Body of pancreas (tissue), 4 donors: ENCODE measurements at places on chromosomes 2 and 18. TPM values are rescaled to one million over a fixed set of nuclear protein-coding genes. Genes with fewer than 3 reads are reported as not detected.

Gene FAM98A
- 97.3 TPM for total RNA-seq

Gene CIDEA
- not detected for total RNA-seq

Gene MEP1B
- not detected for total RNA-seq

DNA sequence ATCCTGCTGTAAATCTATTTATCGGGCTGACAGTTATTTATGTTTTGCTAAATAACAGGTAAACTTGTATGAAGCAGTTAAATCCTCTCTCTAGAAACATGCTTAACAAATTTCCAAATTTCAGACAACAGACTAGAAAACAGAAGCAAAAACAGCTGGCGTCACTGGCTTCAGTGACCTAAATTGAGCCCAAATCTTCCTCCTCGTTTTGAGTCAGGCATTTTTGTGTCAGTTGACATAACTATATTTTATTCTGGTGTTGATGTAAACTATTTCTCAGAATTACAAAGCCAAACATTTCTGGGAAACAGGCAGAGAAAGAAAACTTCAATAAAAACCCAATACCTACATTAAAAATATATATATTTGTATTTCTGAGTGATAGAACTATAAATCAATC is 21.7 kb downstream of the RBMS1 start:
- no peak overlapping the region for H3K4me3 ChIP-seq
- H3K4me1 ChIP-seq, result no peaks in the 10 kb centered on the region
- H3K36me3 ChIP-seq, result no peaks in the 10 kb centered on the region
- H3K27ac ChIP-seq, result no peak overlapping the region

GRCh38 chr2:53353135-53354114 is 414.2 kb upstream of the CHAC2 start:
- H3K27ac ChIP-seq, result no peak overlapping the region
- no peaks in the 10 kb centered on the region for H3K36me3 ChIP-seq
- DNase-seq, result no peak
- H3K27me3 ChIP-seq, result no peaks in the 10 kb centered on the region

DNA sequence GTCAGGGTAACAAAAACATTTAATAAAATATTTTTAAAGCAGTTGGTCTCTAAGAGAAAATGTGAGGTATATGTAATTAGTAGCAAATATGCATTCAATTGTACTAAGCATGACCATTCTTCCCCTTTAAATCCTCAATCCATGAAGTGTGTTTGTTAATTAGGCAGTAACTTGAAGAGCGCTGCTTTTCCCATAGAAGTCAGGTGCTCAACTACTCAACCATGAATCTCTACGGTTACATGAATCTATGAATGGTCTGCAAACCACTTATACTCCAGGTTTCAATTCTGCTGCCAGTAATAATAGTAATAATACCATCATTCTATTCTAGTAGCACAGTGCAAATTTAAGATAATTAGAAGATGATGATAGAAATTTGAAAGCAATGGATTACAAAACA is 55.8 kb downstream of the SLC8A1 start:
- H3K4me1 ChIP-seq, result no peaks in the 10 kb centered on the region
- no peaks in the 10 kb centered on the region for H3K36me3 ChIP-seq
- no peak for DNase-seq

GRCh38 chr2:190468814-190469569 is 60.8 kb downstream of the MFSD6 start:
- H3K27me3 ChIP-seq, result no peaks in the 10 kb centered on the region
- H3K27ac ChIP-seq, result peak overlapping the region; percentile 15
- H3K4me1 ChIP-seq, result peaks cover 24% of the 10 kb centered on the region
- H3K4me3 ChIP-seq, result no peak overlapping the region

GRCh38 chr18:78977637-78978348 is 1.8 kb upstream of the SALL3 start:
- H3K4me1 ChIP-seq, result peaks cover 38% of the 10 kb centered on the region
- no peaks in the 10 kb centered on the region for H3K36me3 ChIP-seq
- no peak for DNase-seq

DNA sequence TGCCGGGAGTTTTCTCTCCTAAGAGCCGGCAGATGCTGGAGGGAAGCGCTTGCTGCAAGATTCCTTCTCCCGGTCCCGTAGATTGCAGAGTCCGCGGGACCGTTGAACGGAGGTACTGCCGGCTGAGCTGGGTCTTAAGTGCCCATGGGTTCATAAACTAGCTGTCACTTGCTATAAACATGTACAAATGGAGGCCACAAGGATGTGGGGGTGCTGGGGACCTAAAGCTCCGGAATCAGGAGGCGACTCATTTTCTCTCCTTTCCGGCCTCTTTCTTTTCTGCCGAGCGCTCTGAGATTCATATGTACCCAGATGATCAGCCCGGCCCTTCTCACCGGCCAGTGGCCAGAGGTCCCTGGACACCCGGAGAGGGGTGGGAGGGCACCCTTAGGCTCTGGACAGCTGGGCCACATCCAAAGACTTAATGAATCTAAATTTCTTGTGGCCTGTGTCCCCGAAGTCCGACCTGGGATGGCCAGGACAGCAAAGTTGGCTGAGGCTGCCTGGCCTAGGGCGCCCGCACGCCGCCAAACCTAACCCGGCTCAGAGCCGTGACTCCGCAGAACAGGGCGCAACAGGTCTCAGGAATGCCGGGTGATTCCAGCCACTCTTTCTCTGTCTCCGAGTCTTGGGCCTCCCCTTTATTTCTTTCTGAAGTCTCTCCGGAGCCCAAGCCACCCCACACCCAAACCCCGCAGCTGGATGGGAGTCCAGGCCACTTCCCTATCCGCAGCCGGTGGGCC is 2.4 kb upstream of the PAX3 start:
- no peaks in the 10 kb centered on the region for H3K36me3 ChIP-seq
- H3K4me1 ChIP-seq, result peaks cover 44% of the 10 kb centered on the region
- no peak overlapping the region for H3K27ac ChIP-seq

GRCh38 chr18:44601447-44601846 is 79.2 kb upstream of the SETBP1 start:
- no peak for DNase-seq
- H3K27me3 ChIP-seq, result no peaks in the 10 kb centered on the region
- H3K4me3 ChIP-seq, result no peak overlapping the region
- no peak overlapping the region for H3K27ac ChIP-seq
- peaks cover 14% of the 10 kb centered on the region for H3K4me1 ChIP-seq

DNA sequence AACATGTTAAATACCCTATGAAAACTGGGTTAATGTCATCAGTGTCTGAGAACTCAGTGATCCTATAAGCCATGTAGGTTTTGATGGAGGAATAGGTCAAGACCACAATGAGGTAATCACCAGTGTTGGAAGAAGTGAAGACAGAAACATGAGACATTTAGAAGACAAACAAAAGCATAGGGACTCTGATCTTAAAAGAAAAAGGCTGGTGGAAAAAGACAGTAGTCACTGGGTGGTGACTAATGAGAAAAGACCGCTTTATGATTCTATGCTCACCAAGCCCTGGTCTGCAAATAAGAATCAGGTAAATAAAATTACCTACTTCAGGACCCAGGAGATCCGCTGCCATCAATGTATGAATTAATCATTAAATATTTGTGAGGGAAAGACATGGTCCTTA is 271.9 kb downstream of the GPD2 start:
- H3K36me3 ChIP-seq, result no peaks in the 10 kb centered on the region
- H3K27ac ChIP-seq, result no peak overlapping the region
- no peak for DNase-seq
- no peaks in the 10 kb centered on the region for H3K27me3 ChIP-seq
- H3K4me1 ChIP-seq, result no peaks in the 10 kb centered on the region
- no peak overlapping the region for H3K4me3 ChIP-seq

DNA sequence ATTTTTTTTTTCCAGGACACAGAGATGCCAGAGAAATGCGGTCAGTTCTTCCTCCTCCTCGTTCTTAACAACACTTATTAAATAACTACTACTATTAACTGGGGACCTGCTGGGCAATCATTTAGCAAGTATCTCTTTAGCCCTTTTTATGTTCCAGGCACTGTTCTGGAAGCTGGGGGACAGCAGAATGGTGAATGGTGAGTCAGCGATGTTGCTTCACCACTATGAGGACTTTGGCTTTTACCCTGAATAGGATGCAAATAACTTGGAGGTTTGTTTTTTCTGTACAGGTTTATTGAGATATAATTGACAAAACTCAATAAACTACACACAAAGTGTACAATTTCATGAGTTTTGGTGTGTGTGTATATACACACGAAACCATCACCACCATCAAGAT is 179.9 kb upstream of the MSH6 start:
- no peak overlapping the region for H3K27ac ChIP-seq
- no peak for DNase-seq
- no peaks in the 10 kb centered on the region for H3K36me3 ChIP-seq
- no peaks in the 10 kb centered on the region for H3K4me1 ChIP-seq
- H3K4me3 ChIP-seq, result no peak overlapping the region

DNA sequence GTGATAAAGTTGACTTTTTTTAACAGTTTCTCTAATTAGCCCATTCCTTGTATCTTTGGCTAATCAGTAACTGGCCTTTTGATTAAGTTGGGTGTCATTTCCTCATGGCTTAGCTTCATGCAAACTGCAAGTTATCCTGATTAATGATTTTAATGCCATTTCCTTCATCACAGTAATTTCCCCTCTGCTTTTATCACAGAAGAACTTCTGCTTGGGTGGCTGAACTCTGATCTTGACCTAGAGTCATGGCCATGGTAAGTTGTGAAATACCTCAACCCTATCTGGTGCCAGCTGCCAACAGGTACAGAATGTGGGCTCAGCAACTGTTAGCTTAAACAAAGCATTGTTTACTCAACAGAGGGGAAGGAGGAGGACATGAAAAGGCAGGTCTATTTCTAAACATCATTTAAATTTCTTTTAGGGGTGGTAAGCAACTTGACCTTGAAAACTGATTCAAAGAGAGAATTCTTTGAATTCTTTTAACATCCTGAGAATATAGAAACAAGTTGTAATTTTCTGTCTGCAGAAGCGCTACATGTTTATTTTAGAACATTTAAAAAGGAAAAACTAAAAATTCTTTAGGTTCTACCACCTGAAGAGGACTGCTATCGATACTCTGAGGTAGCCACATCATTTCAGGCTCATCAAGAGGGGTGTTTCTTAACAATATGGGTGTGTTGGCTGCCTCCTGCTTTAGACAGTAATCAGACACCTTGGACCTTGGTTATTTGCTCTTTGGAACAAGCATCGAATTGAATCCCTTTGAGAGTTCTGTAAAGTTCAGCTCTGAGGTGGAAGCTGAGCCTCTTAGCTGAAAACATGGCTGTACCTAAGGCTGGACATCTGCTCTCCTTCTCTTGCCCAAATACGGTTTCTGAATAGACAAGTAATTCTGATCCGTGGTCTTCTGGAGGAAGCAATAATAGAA is 39.7 kb downstream of the ANXA4 start:
- DNase-seq, result peak; percentile 74
- H3K4me3 ChIP-seq, result no peak overlapping the region
- H3K4me1 ChIP-seq, result peaks cover 90% of the 10 kb centered on the region
- H3K36me3 ChIP-seq, result no peaks in the 10 kb centered on the region
- peak overlapping the region; percentile 75 for H3K27ac ChIP-seq
- no peaks in the 10 kb centered on the region for H3K27me3 ChIP-seq
